Fibroblast of skin of left quadriceps (primary cell): ENCODE measurements at places on chromosomes 5 and 9.

DNA sequence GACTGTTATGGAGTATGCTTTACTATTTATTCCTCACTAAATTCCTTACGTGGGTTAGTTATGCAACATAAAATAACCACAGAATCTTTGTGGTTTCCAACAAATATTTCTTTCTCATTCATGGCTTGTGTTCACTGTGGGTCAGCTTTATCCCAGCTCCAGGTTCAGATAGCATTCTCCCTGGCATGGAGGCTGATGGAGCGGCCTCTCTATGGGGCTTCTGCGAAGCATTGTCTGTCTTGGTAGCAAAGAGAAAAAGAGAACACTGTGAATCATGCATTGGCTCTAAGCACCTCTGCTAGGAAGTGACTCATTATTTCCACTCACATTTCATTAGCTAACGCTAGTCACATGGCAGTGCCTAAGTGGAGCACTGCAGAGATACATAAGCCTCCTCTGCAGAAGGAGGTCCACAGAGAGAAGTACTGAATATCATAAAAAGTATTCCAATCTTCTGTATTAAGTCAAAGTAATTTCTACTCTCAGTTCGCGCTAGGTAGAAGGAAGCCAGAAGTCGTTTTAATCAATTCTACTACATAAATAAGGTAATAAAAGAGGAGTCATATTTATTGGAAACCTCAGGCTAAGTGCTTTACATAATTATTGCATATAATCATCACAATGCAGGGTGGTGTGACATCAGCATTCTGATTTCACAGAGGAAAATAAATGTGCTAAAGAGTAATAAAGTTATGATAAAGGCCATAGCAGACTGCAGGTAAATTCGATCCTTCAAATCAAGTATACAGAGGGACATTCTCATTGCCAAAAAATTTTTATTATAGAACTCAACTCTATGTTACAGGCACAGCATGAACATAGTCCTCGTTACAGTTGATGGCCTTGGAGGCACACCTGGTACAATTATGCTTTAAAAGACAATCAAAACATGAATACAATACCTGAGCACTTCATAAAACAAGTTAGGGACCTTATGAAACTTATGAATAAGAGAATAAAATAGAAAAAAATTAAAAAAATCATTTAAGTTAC, 531.1 kb downstream of the CETN3 start:
- peak; percentile 88 for DNase-seq

DNA sequence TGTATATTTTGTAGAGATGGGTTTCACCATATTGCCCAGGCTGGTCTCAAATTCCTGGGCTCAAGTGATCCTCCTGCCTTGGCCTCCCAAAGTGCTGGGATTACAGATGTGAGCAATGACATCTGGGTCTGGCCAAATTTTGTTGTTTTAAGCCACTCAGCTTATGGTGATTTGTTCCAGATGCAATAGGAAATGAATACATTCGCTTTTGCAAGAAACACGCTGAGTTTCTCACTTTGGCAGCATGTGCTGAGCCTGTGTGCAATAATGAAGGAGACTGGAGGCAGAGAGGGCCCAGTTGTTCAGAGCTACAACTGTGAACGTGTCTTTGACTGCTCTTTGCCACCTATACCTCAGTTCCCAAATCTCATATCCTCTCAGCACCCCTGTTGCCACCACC, 56.4 kb downstream of the KIF4B start:
- no peak for DNase-seq

GRCh38 chr5:102874054-102874453, 118.9 kb downstream of the PAM start:
- no peak for DNase-seq

DNA sequence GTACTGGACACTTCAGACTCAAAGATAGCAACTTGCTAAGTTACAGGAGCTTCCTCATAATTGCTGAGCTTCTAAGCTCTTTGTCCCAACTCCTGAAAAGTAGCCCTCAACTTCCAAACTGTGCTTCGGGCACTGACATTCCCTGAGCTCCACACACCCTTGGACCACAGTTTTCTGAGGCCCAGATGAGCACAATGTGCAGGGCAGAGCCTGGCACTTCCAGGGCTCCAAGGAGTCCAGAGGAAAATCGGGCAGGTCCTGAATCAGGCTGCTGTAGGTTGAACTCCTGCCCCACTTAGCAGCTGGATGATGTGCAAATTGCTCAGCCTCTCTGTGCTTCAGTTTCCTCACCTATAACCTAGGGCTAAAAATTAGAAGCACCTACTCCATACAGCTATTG, 54.6 kb upstream of the KCNIP1 start:
- no peak for DNase-seq
